ENCODE measurements at places on chromosomes 1 and 21.

GRCh38 chr1:18739897-18740296 is 109.3 kb downstream of the PAX7 start:
- H3K27ac ChIP-seq: no peak overlapping the region
- H3K27me3 ChIP-seq: no peaks in the 10 kb centered on the region
- no peaks in the 10 kb centered on the region for H3K36me3 ChIP-seq

GRCh38 chr1:201305815-201306214 is 22.5 kb downstream of the PKP1 start:
- no peak overlapping the region for H3K4me3 ChIP-seq
- H3K27me3 ChIP-seq: no peaks in the 10 kb centered on the region
- H3K4me1 ChIP-seq: peaks cover 28% of the 10 kb centered on the region
- DNase-seq: no peak

GRCh38 chr1:97084546-97084945 is 363.0 kb downstream of the PTBP2 start:
- no peaks in the 10 kb centered on the region for H3K36me3 ChIP-seq
- no peaks in the 10 kb centered on the region for H3K27me3 ChIP-seq
- H3K4me1 ChIP-seq: no peaks in the 10 kb centered on the region
- DNase-seq: no peak

GRCh38 chr1:228684607-228685006 is 50.7 kb upstream of the RHOU start:
- no peaks in the 10 kb centered on the region for H3K4me1 ChIP-seq
- no peak overlapping the region for H3K27ac ChIP-seq
- peaks cover 6% of the 10 kb centered on the region for H3K27me3 ChIP-seq
- no peak for DNase-seq
- no peaks in the 10 kb centered on the region for H3K36me3 ChIP-seq

DNA sequence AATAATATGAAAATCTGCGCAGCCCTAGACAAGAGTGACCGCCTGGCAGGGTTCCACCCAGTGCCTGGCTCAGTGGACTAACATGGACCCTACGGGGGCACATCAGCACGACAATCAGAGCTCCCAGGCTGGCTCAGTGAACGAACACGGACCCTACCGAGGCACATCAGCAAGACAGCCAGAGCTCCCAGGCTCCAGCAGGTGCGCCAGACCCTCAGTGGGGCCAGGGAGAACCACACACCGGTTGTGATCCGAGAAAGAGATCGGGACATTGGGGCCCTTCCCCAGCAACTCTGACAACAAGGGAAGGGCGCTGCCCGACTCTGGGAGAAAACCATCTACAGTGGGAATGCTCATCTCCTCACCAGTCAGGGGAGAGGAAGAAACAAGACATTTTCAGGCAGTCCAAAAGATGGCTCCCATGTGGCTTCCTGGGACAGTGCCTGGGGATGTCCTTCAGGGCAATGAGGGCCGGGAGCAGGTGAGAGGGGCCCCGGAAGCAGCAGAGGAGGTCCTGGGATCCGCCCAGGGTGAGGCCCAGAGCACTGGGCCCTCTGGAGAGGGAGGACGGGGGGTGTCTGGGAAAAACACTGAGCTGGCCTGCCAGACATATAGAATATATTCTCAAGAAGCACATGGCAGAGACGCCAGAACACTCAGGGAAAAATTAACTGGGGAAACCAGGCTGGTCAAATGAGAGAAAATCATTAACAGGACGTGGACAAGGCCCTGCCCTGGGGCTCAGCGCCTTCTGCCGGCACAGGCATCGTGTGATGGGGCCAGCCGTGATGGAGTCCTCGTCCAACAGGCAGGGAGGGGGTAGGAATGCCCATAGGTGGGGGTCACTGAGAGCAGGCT is 4.8 kb downstream of the ARHGEF16 start:
- no peaks in the 10 kb centered on the region for H3K36me3 ChIP-seq
- no peaks in the 10 kb centered on the region for H3K27me3 ChIP-seq
- peaks cover 19% of the 10 kb centered on the region for H3K4me1 ChIP-seq
- DNase-seq: no peak
- no peak overlapping the region for H3K4me3 ChIP-seq

- H3K4me3 ChIP-seq: no peak overlapping the region
- H3K27ac ChIP-seq: no peak overlapping the region
- peaks cover 67% of the 10 kb centered on the region for H3K27me3 ChIP-seq
- no peak for DNase-seq
Observed at GRCh38 chr1:107952989-107953388, 12.0 kb downstream of the VAV3 start.

- no peaks in the 10 kb centered on the region for H3K36me3 ChIP-seq
- no peak overlapping the region for H3K27ac ChIP-seq
- no peak overlapping the region for H3K4me3 ChIP-seq
Observed at GRCh38 chr1:64940025-64940424, 26.3 kb downstream of the JAK1 start.

- H3K27ac ChIP-seq: no peak overlapping the region
- H3K4me1 ChIP-seq: no peaks in the 10 kb centered on the region
- no peak overlapping the region for H3K4me3 ChIP-seq
Observed at GRCh38 chr1:80629304-80629837, 1171.4 kb upstream of the ADGRL2 start.
